ENCODE measurements at places on chromosomes 2 and 18.
A peak's percentile ranks its signal among the peaks of the same experiment; 100 is the strongest.

DNA sequence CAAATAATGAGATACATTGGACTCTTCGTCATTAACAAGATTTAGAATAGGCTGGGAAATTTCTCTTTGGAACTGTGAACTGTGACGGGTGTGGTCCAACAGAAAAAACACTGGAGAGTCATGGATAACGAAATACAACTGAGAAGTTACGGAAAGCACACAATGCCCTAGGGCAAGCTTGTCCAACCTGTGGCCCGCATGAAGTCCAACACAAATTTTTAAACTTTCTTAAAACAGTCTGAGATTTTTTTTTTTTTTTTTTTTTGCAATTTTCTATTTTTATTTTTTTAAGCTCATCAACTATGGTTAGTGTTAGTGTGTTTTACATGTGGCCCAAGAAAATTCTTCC lies 27.7 kb downstream of the CDC42EP3 start:
- no peak for DNase-seq

GRCh38 chr18:3002732-3003131 lies 10.2 kb downstream of the LPIN2 start:
- no peak for DNase-seq

GRCh38 chr2:118371515-118371914 lies 283.2 kb downstream of the INSIG2 start:
- DNase-seq = no peak

DNA sequence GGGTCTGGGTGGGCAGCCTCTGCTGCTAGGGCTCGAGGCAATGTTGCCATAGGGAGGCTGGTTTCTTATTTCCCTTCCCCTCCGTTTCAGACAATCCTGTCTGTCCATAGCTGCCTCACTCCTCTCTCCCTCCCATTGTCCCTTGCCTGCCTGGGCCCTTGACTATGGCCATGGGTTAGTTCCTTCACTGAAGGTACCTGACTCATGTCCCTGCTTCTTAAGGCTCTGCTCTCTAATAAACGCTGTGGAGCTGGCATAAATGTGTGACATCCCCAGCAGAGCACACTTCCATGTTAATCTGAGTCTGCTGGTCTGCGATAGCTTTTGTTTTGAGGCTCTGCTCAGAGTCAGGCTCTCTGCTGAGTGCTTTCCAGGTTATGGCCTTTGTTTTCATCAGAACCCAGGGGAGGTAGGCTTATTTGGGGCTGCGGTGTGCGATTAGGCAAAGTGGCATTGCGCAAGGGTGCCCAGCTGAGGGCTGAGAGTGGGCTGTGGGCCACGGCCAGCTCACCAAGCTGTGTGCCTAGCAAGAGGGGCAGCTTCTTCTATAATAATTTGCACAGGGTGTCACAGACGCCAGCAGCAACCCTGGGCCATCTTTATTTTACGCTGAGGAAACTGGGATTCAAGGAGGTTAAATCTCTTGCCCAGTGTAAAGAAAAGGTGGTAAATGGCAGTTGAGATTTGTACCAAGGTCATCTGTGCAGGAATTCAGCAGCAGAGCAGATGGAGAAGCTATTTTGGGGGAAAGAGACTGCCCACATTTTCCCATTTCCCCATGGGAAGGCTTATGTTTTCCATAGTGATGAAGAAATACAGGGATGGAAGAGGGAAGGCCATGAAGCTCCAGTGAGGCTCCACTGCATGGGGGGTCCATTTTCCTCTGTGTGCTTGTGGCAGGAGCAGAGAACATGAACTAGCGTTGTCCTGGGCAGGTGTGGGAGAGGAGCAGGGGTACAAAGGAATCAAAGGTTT lies 25.6 kb downstream of the MRPL33 start:
- DNase-seq = peak; percentile 37

GRCh38 chr2:235532307-235532706 lies 38.5 kb downstream of the AGAP1 start:
- DNase-seq = no peak

- DNase-seq = no peak
Measured at GRCh38 chr2:33153008-33153407, 206.3 kb downstream of the LTBP1 start.

GRCh38 chr2:201704536-201704935 lies 6.1 kb upstream of the MPP4 start:
- DNase-seq = no peak

- no peak for DNase-seq
Measured at GRCh38 chr18:8996771-8997432, 105.6 kb upstream of the NDUFV2 start.

DNA sequence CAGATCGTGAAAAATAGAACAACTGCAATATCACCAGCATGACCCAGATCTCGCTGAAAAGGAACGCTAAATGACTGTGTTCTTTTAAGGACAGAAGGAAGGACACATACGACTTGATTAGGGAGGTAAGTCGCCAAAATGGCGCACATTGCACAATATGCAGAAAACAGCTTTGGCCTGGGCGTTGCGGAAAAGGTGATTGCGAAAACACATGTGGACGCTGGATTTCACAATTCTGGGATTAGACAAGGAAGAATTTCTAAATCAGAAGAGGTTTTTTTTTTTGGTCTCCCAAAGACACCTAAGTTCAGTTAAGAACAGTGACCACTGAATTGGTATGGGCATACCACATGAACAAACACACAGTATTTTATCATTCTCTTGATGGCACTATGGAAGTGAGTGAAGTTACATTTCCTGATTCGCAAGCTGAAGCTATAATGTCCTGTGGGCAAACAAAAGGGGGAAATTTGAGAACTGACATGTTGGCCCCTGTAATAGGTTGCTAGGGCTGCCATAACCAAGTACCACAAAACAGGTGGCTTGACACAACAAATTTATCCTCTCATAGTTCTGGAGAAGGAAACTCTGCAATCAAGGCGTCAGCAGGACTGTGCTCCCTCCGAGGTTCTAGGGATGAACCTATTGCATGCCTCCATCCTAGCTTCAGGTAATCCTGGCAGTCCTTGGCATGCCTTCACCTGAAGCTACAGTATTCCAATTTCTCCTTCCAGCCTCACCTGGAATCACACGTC lies 25.8 kb upstream of the ERICH2 start:
- DNase-seq = no peak

- no peak for DNase-seq
Measured at GRCh38 chr18:12424252-12424651, 16.5 kb downstream of the PRELID3A start.

DNA sequence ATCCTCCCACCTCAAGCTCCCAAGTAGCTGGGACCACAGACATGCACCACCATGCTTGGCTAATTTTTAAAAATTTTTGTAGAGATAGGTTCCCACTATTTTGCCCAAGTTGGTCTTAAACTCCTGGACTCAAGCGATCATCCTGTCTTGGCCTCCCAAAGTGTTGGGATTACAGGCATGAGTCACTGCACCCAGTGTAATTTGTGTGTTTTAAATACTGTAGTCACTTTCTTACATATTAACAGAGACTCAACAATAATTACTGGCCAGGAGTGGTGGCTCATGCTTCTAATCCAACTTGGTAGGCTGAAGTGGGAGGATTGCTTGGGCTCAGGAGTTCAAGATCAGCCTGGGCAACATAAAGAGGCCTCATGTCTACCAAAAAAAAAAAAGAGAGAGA lies 293.0 kb downstream of the RDH14 start:
- DNase-seq = no peak

GRCh38 chr2:242085941-242086621 lies 216.6 kb downstream of the RTP5 start:
- peak; percentile 55 for DNase-seq

DNA sequence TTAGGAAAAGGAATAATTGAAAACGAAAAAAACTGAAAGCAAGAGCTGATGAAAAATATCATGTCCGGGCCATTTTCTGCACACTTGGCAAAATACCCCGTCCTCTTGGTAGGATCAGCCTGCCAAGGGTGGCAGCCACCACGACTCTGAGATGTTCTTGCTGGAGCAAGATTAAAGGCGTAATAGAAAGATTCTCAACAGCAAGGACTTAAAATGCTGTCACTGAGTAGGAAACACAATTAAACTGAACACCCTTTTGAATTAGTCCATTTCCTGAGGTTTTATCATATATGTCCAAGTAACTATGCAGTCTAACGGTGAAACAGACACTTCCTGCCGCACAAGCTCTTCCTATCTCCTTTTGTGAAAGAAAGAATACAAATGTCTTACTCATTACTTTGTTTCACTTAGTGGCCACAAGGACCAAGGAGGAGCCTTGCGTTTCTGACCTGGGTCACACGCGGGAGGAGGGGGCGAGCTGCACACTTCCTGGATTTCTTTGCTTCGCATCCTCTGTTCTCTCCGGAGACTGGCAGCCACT lies 222.7 kb downstream of the PIEZO2 start:
- peak; percentile 35 for DNase-seq

GRCh38 chr2:32363597-32363996 lies 6.8 kb downstream of the BIRC6 start:
- DNase-seq = no peak

GRCh38 chr2:65045651-65046050 lies 10.6 kb upstream of the CEP68 start:
- DNase-seq = no peak

DNA sequence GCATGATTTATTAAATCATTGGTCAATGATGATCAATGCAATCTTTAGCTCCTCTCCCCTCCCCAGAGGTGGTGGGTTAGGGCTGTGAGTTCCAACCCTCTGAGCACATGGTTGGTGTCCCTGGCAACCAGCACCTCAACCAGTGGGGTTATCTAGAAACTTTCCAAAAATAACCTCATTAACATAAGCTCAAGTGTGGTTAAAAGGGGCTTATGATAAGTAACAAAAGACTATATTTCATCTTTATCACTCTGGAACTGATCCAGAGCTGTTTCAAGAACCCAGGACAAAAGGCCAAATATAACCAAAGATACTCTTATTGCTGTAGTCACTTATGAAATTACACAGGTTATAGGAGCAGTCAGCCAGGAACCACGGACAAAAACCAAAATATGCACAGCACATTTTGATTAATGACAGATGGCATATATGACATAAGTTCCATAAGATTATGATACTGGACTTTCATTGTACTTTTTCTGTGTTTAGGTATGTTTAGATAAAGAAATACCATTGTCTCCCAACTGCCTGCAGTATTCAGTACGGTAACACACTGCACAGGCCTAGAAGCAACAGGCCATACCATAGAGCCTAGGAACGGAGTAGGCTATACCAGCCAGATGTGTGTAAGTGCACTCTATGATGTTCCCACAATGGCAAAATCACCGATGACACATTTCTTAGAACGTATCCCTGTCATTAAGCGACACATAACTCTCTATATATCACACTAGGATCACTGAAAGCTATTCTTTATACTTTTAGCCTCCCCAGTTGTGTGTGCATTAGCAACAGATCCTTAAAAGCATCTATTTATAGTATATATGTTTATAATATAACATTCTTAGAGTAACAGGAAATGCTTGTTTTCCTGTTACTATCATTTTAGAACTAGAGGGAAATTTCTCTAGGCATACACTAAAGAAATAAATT lies 31.9 kb downstream of the KIDINS220 start:
- no peak for DNase-seq

- DNase-seq = no peak
Measured at GRCh38 chr2:192814376-192814775, 619.6 kb upstream of the TMEFF2 start.

GRCh38 chr2:8249141-8249540 lies 432.7 kb upstream of the ID2 start:
- no peak for DNase-seq

GRCh38 chr2:196955036-196955435 lies 28.5 kb upstream of the PGAP1 start:
- DNase-seq = no peak

GRCh38 chr18:58322464-58322863 lies 278.4 kb downstream of the NEDD4L start:
- DNase-seq = no peak

- no peak for DNase-seq
Measured at GRCh38 chr2:17822445-17823117, 6.3 kb downstream of the MSGN1 start.

DNA sequence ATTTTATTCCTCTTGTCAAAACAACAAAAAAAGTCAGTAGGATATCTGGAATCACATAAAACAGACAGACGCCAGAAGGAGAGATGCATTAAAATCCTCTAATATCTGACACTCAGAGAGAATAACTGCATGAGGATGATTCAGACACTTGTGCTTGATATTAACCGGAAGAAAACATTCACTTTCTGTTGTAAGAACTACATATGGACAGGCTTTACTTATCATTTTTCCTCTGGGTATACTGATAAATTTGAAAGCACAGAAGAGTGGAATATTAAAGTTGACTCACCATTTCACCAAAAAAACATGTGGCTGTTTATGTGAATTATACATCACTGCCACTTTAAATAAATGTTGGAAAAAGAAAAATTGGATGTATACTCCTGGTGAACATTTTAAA lies 589.1 kb upstream of the CDH2 start:
- no peak for DNase-seq

- DNase-seq = no peak
Measured at GRCh38 chr2:141393214-141393545, 737.6 kb downstream of the LRP1B start.

DNA sequence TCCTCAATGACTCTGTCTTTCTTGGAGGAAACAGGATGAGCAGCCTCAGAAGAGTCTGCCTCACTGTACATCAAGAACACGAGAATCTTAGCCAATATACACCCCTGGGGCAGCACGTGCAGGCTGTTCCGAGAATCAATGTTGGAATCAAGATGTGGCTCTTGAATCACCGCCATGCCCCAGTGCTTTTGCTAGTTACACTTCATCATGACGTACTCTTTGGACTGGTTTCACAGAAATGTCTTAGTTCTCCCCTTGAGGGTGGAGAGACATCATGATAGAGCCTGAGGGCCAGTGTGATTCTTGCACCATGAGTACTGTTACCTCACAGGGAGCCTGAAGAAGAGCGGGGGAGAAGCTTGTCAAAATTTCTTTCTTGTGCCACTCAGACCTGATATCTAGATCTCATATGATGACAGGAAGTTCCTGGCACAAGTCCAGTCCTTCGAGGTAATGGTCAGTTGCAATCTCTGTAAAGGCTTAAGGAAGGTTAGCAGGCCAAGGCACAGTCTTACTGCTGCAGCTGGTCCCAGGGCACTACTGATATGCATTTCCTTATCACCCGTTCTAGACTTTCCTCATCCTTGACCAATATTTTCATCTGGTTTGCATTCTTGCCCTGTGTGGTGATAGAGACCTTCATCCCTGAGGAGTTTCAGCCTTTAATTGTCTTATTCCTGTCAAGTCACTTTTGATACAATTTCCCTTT lies 28.2 kb upstream of the STAT4 start:
- peak; percentile 53 for DNase-seq

DNA sequence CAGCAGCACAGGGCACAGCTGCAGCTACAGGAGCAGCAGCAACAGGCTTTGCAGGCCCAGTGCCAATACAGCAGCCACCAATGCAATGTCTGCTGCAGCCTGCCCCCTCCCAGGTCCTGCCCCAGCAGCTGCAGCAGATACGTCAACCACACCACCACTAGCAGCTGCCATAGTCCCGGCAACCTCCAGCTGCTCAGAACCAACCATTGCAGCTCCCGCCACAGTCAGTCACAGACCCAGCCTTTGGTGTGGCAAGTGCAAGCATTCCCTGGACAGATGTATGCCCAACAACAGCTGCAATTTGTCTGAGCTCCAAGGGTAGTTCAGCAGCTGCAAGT lies 53.3 kb upstream of the TUBA3E start:
- no peak for DNase-seq
